Keratinocyte (primary cell): ENCODE measurements at places on chromosomes 4 and X.
A peak's percentile ranks its signal among the peaks of the same experiment; 100 is the strongest.

GRCh38 chr4:165680821-165681220, 192.2 kb upstream of the TLL1 start:
- DNase-seq: no peak

DNA sequence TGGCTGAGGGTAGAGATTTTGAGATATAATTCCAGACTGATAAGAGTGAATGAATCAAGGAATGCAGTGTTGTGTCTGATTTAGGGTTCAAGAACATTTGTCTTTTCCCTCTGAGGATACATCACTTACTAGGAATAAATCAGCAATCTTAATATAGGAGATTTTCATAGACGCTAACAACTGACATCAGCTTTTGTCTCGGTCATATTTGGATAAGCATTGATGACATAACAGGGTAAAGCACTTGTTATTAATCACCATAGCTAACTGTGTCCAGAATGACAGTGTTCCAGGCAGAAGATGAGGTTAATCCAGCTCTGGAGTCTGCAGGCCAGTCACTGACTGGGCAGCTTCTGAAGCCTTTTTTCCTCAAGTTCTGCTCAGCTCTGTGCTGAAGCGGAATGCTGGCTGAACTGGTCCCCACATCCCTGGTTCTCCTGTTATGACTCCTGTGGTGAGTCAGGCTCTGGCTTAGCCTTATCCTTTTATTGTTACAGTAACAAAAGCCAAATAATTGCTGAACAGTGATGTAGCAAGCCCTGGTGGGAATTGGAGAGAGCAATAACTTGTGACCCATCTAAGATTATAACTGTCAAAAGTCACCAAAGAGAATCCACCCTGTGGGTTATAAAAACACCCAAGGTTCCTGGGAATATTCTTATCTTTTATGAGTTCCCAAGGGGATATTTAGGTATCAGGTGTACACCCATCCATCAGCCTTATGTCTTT, 41.8 kb downstream of the FNIP2 start:
- no peak for DNase-seq

GRCh38 chr4:187141101-187141500, 417.4 kb upstream of the FAT1 start:
- DNase-seq: no peak

DNA sequence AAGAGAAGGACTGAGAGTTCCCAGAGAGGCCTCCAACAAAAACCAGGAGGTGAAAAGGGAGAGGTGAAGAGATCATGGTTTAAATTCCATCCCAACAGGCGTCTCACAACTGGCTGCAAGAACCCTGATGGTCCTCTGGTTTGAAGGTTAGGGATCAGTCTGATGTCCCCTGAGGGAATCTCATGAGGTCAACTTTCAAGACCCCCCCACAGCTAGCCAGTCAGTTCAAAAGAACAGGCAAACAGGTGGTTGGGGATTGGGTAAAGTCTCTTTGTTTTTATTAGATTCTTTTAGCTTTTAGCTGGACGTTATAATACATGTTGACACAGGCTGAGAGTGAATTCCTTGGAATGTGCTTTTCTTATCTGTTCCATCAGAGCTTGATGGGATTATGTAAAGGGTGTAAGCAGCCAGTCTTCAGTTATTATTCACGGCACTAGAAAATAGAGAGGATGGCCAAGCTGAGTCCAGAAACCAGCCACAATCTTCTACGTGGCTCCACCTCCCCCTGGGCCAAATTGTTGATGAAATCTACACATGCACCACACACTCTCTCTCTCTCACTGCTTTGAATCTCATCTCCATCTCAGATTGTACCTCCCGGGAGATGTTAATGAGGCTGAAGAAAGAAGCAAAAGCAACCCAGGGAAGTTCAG, 20.8 kb downstream of the ENPP6 start:
- DNase-seq: no peak

- no peak for DNase-seq
Observed at GRCh38 chr4:174753021-174753420, 76.0 kb downstream of the GLRA3 start.

- no peak for DNase-seq
Observed at GRCh38 chr4:791898-792625, 33.9 kb downstream of the CPLX1 start.

- DNase-seq: no peak
Observed at GRCh38 chr4:184762100-184762499, 28.2 kb upstream of the CENPU start.

- DNase-seq: no peak
Observed at GRCh38 chr4:111537871-111538270, 607.4 kb upstream of the FAM241A start.

- DNase-seq: no peak
Observed at GRCh38 chr4:20813700-20814099, 113.4 kb downstream of the PACRGL start.

DNA sequence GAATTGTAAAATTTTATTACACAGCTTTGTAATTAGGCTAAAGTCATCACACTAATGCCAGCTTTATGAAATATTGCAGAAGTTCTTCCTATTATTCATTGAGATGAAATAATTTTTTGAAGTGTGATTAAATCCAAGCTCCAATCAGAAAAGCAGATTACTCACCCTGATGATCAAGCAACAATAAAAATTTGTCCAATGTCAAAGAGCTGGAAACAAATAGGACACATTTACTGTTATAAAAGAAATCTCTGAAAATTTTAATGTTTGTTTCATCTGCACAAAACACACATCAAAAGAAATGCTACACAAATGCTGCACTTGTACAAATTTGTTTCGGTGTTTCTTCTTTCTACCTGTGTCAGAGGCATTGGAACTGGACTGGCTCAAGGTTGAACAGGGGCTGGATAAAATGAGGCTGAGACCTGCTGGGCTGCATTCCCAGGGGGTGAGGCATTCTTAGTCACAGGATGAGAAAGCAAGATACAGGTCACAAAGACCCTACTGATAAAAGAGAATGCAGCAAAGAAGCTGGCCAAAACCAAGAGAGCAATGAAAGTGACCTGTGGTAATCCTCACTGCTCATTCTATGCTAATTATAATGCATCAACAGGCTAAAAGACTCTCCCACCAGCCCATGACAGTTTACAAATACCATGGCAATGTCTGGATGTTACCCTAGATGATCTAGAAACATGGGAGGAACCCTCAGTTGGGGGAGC, 78.3 kb downstream of the GASK1B start:
- peak; percentile 56 for DNase-seq

DNA sequence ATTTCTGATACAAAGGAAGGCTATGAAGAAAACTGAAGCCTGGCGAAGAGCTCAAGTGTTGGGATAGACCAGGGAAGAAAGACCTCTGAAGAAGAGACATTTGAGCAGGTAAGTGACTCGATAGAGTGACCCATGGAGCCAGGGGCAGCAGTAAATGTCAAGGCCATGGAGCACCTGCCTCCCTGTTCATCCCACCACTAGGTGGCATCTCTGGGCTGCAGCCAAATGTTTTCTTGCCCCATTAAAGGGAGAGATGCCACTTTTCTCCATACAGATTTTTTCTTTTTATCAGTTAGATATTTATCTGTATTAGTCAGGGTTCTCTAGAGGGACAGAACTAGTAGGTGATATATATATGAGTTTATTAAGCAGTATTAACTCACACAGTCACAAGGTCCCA, 4.9 kb upstream of the ZNF81 start:
- no peak for DNase-seq

DNA sequence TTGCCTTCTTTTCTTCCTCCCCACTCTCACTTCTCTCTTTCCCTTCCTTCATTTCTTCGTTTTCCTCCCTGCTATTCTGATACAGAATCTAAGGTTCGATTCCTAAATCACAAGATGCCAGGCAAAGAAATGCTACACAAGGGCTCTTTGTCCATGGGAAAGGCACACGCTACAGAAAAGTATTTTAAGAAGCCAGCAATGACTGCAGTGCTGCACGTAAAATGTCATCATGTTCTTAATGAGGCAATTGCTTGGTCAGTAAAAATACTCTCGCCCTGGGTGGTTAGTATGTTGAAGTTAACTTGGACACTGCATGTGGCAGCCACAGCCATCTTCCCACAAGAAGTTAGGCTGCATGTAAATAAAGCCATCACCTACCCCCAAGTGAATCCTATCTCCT, 178.4 kb downstream of the DHX15 start:
- no peak for DNase-seq

- no peak for DNase-seq
Observed at GRCh38 chrX:40607381-40607780, 15.8 kb upstream of the MPC1L start.

- no peak for DNase-seq
Observed at GRCh38 chrX:23509256-23509655, 158.0 kb upstream of the PRDX4 start.

GRCh38 chrX:41291309-41291708, 42.7 kb upstream of the DDX3X start:
- DNase-seq: no peak

DNA sequence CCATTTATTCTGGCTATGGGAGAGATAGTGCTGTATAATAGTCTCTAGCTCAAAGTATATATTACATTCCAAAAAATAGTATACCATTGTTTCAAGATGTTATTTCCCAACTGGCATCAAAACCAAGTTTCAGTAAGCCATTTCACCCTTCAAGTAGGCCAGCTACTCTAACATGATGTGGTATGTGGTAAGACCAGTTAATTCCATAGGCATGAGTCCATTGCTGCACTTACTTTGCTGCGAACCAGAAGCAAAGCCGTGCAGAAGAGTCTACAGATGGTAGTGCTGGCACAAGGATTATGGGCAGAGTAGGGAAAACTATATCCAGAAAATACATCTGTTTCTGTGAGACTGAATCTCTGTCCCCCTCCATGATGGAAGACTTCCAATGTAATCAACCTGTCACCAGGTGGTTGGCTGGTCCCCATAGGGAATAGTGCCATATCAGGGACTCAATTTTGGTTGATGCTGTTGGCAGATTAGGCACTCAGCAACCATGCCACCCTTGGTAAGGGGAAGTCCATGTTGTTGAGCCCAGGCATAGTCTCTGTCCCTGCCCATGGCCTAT, 49.8 kb upstream of the HSD17B10 start:
- DNase-seq: no peak

GRCh38 chr4:38233727-38234480, 273.7 kb downstream of the PTTG2 start:
- DNase-seq: no peak

GRCh38 chrX:125646195-125646594, 326.5 kb downstream of the TEX13C start:
- DNase-seq: no peak

DNA sequence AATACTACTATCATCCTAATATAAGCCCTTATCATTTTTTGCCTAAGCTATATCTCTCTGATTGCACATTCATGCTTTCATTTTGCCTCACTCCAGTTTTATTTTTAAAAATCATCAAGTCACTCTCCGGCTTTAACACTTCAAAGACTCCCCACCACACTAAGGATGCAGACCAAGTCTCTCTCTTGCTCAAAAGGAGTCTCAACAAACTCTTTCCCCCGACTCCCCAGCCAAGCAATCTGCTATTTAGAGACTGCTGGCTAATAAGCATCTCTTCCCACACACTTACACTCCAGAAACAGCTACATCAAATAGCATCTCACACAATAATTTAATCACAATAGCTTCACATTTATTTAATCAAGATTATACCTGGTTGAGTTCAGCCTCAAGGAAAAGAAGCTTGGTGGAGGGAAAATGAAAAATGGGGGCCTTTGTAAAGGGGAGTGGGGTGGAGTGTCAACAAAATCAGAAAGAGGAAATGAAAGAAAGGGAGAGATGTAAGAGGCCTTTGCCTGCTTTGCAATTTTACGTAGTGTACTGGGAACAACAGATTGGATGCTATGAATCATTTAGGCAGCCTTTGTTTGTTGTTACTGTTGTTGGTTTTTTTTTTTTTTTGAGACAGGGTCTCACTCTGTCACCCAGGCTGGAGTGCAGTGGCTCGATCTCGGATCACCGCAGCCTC, 104.1 kb upstream of the MCF2 start:
- DNase-seq: no peak

DNA sequence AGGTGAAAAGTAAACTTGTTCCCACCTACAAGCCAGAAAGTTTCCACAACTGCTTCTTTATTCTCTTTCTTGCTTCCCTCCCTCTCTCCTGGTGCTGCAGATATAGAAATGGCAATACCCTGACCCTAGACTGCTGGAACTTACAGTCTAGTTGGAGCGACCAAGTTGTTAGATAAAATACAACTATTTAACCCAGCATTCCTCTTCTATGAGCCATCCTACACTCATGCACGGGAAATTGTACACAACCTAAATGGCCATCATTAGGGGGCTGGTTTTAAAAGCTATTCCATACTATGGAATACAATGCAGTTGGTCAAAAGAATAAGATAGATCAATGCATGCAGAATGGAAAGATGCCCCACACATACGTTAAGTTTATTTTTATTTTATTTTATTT, 41.1 kb downstream of the PJA1 start:
- DNase-seq: no peak

DNA sequence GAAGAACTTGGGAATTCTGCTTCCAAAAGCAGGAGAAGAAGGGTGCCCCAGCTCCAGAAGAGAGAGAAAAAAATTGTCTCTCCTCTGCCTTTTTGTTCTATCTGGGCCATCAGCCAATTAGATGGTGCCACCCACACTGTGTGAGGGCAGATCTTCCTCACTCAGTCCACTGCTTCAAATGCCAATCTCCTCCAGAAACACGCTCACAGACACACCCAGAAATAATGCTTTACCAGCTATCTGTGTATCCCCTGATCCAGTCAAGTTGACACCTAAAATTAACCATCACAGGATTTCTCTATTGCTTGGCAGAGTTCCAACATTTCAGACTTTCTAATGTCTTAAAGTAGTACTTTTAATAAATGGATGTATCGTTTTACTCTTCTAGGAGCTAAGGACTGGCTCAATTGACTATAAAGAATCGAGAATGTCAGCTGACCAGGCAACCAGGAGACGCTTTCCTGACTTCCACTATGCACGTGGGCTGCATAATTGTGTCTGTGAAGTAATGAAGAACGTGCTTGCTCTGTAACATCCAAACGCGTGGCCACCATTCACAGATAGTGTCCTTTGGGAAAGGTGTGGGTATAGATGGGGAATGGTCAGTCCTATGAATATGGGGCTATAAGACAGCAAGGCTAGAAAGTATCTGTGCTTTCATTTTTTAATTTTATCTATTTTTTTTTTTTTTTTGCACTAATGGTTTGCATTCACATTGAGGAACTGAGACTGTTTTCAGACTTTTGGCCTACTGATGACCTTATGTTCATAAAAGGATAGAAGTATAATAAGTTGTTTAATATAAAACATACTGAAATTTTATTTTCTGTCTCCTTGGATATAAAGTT, 9.9 kb upstream of the SMIM20 start:
- no peak for DNase-seq

DNA sequence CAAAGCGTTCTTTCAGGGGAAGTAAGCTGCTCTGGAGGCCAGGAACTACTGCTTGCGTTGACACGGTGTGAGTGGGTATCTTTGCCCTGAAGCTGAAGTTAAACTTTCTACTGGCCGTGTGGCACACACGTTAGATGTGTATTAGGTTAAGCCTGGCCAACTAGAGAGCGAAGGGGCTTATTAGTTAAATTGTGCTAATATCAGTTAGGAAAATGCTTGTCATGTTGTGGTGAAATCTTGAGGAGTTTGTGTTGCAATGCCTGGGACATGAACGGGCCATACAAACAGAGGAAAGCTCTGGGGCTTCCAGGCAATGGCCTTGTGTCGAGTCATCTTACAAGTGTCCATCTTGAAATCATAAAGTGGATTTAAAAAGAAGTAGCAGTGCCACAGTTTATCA, 62.6 kb downstream of the NSUN7 start:
- no peak for DNase-seq
